Keratinocyte (primary cell): ENCODE measurements at places on chromosomes 11 and 22. TPM values are rescaled to one million over a fixed set of nuclear protein-coding genes. Genes with fewer than 3 reads are reported as not detected.

The ESAM gene
- polyA plus RNA-seq: 0.04 TPM in 2 of 3 replicates, not detected in the other

The DDI1 gene
- not detected in 3 replicates for polyA plus RNA-seq

The P4HA3 gene
- 0.09 to 0.41 TPM (median 0.14 TPM) in 3 replicates for polyA plus RNA-seq

The C22orf15 gene
- polyA plus RNA-seq: 0.06 TPM in 1 of 3 replicates, not detected in the others

The OR9G4 gene
- polyA plus RNA-seq: not detected in 3 replicates

The SMC1B gene
- polyA plus RNA-seq: not detected in 3 replicates

The TSPAN32 gene
- polyA plus RNA-seq: not detected in 3 replicates

The MEI1 gene
- 0.10 TPM in 1 of 3 replicates, not detected in the others for polyA plus RNA-seq

The CEP126 gene
- polyA plus RNA-seq: 1.2 to 3.4 TPM (median 2.5 TPM) in 3 replicates

The FXYD2 gene
- polyA plus RNA-seq: not detected in 3 replicates

The DEUP1 gene
- polyA plus RNA-seq: 0.03 to 0.12 TPM in 2 of 3 replicates, not detected in the other

The GNAZ gene
- polyA plus RNA-seq: 0.03 to 0.09 TPM (median 0.04 TPM) in 3 replicates

The PAMR1 gene
- 4.1 to 10.0 TPM (median 4.4 TPM) in 3 replicates for polyA plus RNA-seq

The LMNTD2 gene
- 0.94 to 1.5 TPM (median 1.2 TPM) in 3 replicates for polyA plus RNA-seq

The OR52L1 gene
- not detected in 3 replicates for polyA plus RNA-seq

The CALCB gene
- not detected in 3 replicates for polyA plus RNA-seq

The TRPM5 gene
- polyA plus RNA-seq: not detected in 3 replicates

The SESN3 gene
- 13.5 to 35.2 TPM (median 34.6 TPM) in 3 replicates for polyA plus RNA-seq

The NEFH gene
- 0.06 to 0.08 TPM (median 0.07 TPM) in 3 replicates for polyA plus RNA-seq

The HMOX1 gene
- polyA plus RNA-seq: 1.5 to 4.5 TPM (median 2.5 TPM) in 3 replicates

The MS4A4E gene
- not detected in 3 replicates for polyA plus RNA-seq

The PTDSS2 gene
- 21.6 to 36.7 TPM (median 31.7 TPM) in 3 replicates for polyA plus RNA-seq

The MTNR1B gene
- polyA plus RNA-seq: not detected in 3 replicates

The OR5A1 gene
- not detected in 3 replicates for polyA plus RNA-seq

The KRTAP5-8 gene
- polyA plus RNA-seq: not detected in 3 replicates

The CCDC81 gene
- polyA plus RNA-seq: 0.06 to 0.42 TPM (median 0.15 TPM) in 3 replicates

The C11orf42 gene
- not detected in 3 replicates for polyA plus RNA-seq

The TLCD5 gene
- 2.7 to 4.0 TPM (median 3.7 TPM) in 3 replicates for polyA plus RNA-seq

The C1QTNF4 gene
- 0.10 TPM in 1 of 3 replicates, not detected in the others for polyA plus RNA-seq

The MYRF gene
- 0.14 to 0.24 TPM (median 0.24 TPM) in 3 replicates for polyA plus RNA-seq

The B4GALNT4 gene
- 7.3 to 11.5 TPM (median 8.1 TPM) in 3 replicates for polyA plus RNA-seq

The OR8G1 gene
- not detected in 3 replicates for polyA plus RNA-seq

The GAB4 gene
- polyA plus RNA-seq: not detected in 3 replicates

The NCF4 gene
- polyA plus RNA-seq: 0.37 to 0.42 TPM in 2 of 3 replicates, not detected in the other

The LMO2 gene
- 0.53 to 1.1 TPM (median 0.57 TPM) in 3 replicates for polyA plus RNA-seq

The HTR3B gene
- not detected in 3 replicates for polyA plus RNA-seq

The DERL3 gene
- 0.01 to 0.42 TPM (median 0.05 TPM) in 3 replicates for polyA plus RNA-seq

The SMDT1 gene
- polyA plus RNA-seq: 21.1 to 30.0 TPM (median 21.6 TPM) in 3 replicates

The MMP1 gene
- polyA plus RNA-seq: 81.5 to 158 TPM (median 107 TPM) in 3 replicates

The GSTT2B gene
- polyA plus RNA-seq: 15.5 to 22.2 TPM (median 17.9 TPM) in 3 replicates

The F2 gene
- not detected in 3 replicates for polyA plus RNA-seq

The RBMXL2 gene
- not detected in 3 replicates for polyA plus RNA-seq

The MS4A6E gene
- not detected in 3 replicates for polyA plus RNA-seq

The CDCA5 gene
- 1.9 to 10.4 TPM (median 8.0 TPM) in 3 replicates for polyA plus RNA-seq

The CALCA gene
- not detected in 3 replicates for polyA plus RNA-seq

The OR51B4 gene
- polyA plus RNA-seq: not detected in 3 replicates

The DSCAML1 gene
- not detected in 3 replicates for polyA plus RNA-seq

The SLC2A11 gene
- 5.3 to 9.4 TPM (median 6.0 TPM) in 3 replicates for polyA plus RNA-seq

The OR4A16 gene
- not detected in 3 replicates for polyA plus RNA-seq

The METTL15 gene
- polyA plus RNA-seq: 6.4 to 10.0 TPM (median 8.3 TPM) in 3 replicates

The OR4A47 gene
- polyA plus RNA-seq: not detected in 3 replicates

The A4GALT gene
- 1.6 to 4.4 TPM (median 3.0 TPM) in 3 replicates for polyA plus RNA-seq

The USH1C gene
- not detected in 3 replicates for polyA plus RNA-seq
